CD4-positive, alpha-beta T cell treated with Interferon alpha-2 for 1 hour (primary cell): ENCODE measurements at places on chromosomes 4 and X.

GRCh38 chr4:136634121-136634520 lies 898.2 kb downstream of the PCDH18 start:
- DNase-seq, result no peak

DNA sequence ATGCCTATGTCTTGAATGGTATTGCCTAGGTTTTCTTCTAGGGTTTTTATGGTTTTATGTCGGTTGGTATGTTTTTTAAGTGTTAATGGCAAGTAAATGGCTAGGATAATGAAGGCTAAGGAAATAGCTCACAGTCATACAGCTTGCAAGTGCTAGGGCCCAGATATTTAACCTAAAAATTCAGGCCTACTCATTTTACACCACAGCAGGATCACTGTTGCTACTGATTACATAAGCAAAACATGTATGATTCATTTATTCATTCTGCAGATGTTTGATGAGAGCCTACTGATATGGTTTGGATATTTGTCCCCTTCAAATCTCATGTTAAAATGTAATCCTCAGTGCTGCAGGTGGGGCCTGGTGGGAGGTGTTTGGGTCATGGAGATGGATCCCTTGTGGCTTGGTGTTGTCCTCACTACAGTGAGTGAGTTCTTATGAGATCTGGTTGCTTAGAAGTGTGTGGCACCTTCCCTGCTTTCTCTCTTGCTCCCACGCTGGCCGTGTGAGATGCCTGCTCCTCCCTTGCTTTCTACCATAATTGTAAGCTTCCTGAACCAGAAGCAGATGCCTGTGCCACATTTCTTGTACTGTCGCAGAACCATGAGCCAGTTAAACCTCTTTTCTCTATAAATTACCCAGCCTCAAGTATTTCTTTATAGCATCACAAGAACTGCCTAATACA lies 175.5 kb downstream of the MAPK10 start:
- no peak for DNase-seq

DNA sequence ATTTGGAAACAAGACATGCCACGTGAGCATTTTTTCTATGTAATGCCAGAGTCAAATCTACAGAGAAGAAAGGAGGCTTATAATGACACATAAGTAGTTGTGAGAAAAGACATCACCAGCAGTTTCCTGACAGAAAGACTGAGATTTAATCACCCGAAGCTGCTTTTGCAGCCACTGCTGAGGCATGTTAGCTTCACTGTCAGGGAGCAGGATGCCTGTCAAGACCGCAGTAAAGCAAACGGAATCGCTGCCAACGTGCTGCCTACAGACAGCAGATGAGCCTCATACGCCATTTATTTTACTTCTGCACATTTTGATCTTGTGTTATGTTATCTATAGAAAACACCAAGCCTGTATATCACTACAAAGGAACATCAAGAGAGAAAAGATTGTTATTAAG lies 68.7 kb upstream of the NDST3 start:
- DNase-seq, result no peak

DNA sequence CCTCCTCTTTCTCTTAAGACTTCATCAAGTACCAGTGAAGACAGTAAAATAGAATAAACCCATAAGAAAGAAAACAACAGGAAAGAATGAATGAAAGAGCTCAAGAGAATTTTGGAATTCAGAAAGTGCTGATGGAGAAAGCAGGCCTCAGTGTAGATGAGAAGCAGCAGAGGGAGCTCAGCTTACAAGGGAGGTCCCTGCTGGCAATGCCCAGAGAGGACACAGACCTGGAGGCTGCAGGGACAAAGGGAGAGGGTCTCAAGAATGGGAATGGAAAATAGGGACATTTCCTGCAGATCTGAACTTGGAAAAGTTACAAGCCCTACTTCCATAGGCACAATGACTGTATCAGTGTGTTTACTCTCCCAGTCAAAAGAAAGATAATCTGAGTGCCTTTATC lies 64.5 kb upstream of the MAGEA10 start:
- DNase-seq, result no peak

- no peak for DNase-seq
These were observed 25.7 kb downstream of the CXCL13 start for GRCh38 chr4:77631276-77631675.

GRCh38 chr4:120071192-120071795 lies 4.6 kb upstream of the MAD2L1 start:
- peak; percentile 73 for DNase-seq

DNA sequence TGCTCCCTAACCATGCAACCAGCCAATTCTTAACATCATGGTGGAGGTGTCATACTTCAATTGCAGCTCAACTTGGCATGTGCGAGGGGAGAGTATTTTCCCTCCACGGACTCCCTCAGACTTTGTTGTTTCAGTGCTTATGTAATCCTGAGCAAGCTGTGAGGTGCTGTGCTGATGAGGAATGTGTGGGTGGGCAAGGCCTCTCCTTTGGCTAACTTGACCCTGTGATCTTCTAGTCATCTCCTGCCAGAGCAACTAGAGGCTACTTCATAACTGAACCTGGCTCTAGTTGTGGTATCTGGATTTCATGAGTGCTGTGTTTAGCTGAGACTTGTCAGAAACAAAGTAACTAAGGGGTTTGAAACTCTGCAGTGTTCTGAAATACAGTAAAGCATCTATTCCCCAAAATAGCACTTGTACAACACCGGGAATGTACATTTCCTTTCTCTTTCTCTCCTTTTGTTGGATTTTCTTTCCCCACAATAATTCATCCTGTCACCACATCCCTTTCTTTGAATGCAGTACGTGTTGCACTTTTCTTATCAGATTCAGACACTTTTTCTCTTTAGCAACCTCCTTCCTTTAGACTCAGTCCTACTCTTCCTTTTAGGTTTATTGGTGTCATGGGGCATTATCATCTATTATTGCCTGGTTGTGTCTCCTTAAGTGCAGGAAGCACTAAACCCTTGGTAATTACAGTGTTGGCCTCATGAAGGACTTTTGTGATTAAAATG lies 415.2 kb upstream of the NR3C2 start:
- no peak for DNase-seq

DNA sequence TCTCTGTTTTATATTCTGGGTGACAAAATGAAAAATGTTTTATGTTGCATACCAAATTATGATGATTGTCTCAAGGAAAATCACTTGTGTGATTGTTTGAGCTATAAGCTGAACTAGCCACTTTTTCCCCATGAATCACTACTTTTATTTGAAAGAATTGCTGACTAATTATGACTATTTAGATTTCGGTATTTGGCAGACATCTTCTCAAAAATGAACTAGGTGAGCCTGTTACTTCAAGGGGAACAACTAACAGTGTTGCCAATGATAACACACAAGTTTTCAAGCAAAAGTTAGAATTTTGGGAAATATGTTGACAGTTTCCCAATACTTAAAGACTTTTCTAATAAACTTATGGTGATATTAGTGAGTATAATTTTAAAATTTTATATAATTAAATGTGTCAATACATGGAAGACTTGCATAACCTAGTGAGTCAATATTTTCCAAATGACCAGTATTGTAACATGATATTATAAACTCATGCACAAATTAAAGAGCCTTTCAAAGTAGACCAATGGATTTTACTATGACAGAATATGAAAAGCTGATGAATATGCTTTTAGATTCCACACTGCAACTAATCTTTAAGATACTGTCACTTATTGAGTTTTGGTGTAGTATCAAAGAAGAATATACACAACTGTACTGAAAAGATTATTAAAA lies 187.7 kb upstream of the GATB start:
- DNase-seq, result no peak

DNA sequence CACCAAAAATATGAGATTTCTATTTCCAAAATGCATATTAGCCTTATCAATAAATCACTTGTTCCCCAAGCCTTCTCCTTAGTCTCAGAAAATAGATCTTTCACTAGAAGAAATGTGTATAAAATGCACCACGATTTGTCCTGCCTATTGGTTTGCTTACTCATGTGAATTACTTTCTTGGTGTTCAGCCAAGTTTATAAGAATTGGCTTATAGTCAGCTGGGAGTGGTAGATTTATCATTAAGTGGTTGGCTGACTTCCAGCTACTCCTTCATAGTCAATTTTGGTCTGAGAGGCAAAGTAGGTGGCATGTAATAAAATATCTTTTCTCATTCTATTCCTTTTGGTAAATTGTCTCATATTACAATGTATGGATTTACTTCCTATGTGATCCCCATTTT lies 1.3 kb downstream of the SULT1E1 start:
- no peak for DNase-seq

DNA sequence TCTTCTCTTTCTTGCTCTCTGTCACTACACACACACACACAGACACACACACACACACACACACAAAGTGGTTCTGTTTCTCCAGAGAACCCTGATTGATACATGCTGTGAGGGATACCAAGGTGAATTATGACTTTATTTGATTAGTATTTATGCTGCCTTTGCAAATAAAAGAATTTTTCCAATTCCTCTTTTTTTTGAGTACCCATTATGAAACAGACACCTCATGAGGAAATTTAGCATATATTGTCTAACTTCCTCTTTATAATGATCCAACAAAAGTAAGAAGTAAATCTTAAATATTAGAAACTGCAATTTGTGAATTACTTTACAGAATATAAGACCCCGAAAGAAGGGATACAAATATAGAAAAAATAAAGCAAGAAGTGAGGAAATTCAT lies 14.3 kb upstream of the RAB28 start:
- DNase-seq, result no peak
